Esophagus squamous epithelium (tissue), 5 donors: ENCODE measurements at places on chromosomes 5 and 9. TPM values are rescaled to one million over a fixed set of nuclear protein-coding genes. Genes with fewer than 3 reads are reported as not detected.
A peak's percentile ranks its signal among the peaks of the same experiment; 100 is the strongest.

- H3K27ac ChIP-seq, result peak overlapping the region; percentile 37
- H3K4me1 ChIP-seq, result peaks cover 3% of the 10 kb centered on the region
- H3K4me3 ChIP-seq, result no peak overlapping the region
- DNase-seq, result no peak
- H3K27me3 ChIP-seq, result no peaks in the 10 kb centered on the region
- no peaks in the 10 kb centered on the region for H3K36me3 ChIP-seq
Measured at GRCh38 chr9:110555551-110556331, 23.8 kb downstream of the SVEP1 start.

DNA sequence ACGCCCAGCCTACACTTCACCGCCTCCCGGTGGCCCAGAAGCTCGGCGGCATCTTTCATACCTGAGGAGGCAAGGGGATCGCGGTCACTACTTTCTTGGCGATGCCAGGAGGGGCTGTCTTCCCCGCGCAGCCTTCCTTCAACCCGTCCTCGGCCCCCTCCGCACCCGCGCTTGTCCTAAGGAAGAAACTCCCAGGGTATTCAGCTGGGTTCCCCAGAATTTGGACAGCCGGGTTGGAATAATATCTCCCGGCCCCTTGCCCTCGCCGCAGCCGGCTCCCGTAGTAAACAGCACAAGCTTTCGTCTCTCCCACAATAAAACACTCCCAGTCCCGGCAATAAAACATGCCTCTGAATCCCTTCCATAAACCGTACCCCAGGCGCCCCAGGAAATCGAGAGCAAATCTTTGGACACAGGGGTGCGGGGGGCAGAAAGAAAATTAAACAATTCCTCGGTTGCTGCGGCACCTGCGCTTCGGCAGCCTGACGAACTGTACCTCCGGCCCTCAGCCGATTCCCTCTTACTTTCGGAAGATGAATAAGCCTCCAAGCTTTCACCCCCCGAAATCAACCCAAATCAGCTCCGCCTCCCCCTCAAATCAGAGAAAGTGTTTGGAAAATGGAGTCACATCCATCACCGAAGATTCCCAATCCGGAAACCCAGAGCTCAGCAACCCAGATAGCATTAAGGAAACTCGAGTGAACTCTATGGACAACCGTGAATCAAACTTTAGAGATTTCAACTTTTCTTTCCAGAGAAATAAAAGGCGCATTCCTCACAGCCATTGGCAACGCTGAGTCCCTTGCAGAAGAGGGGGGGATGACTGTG lies 1.1 kb downstream of the OTP start:
- H3K36me3 ChIP-seq, result no peaks in the 10 kb centered on the region
- H3K4me1 ChIP-seq, result peaks cover 52% of the 10 kb centered on the region
- H3K4me3 ChIP-seq, result no peak overlapping the region
- DNase-seq, result no peak
- H3K27ac ChIP-seq, result no peak overlapping the region

DNA sequence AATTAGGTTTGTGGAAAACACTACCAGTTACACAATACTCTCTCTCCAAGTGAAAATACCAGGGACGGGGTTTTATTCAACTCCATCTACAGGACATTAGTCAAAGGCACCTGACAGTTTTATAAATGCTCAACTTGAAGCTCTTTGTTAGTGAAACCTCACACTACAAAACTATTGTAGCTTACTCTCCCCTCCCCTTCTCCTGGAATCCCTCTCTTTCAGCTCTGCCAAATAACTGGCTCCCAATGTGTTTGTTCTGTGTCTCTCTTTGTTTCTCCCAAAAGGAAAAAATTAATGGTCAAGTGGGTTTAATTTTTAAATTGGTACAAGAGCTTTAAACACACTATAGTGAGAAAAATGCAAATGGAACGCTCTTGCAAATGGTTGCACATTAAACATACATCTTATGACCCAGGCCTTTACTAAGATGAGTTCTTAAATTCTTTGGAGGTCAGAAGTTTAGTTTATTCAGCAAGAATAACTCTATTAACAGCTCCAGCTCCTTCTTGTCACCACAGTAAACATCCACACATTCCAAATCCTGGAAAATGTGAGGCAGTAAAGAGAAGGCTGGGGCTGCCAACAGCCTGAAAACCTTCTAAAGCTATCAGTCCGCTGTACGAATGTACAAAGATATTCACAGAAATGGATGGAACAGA lies 48.4 kb downstream of the ZNF608 start:
- no peak for DNase-seq
- H3K4me3 ChIP-seq, result peak overlapping the region; percentile 7
- no peaks in the 10 kb centered on the region for H3K27me3 ChIP-seq
- H3K36me3 ChIP-seq, result no peaks in the 10 kb centered on the region
- peaks cover 71% of the 10 kb centered on the region for H3K4me1 ChIP-seq

DNA sequence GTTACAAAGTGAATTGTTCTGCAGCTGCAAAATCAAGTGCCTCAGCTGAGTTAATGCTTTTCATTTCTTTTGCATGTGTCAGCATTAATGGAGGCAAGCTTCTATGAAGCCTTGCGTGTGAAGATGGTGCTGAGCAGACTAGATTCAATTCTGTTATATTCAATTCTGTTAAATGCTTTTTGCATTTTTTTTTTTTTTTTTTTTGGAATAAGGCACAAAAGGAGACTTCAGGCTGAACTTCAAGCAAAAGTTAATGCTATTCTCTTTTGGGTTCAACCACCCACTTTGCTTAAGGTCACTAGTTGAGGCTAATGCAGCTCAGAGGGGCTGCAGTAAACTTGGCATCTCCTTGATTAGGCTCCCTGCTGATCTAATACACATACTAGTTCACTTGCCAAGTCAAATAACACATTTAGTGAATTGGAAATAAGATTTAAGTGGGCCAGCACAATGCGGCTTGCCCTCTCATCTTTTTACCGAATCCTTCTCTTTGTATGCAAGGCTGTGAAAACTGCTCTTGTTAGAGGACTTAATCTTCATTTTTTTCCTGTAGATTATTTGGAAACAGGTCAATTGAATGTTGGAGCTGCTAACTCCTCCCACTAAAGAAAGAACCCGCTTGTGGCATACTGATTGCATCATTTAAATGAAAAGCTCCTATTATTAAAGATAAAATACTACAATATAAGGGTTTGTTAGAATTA lies 1020.2 kb downstream of the NR2F1-AS1 start:
- H3K4me1 ChIP-seq, result no peaks in the 10 kb centered on the region
- H3K27me3 ChIP-seq, result no peaks in the 10 kb centered on the region

- H3K36me3 ChIP-seq, result no peaks in the 10 kb centered on the region
- no peaks in the 10 kb centered on the region for H3K27me3 ChIP-seq
- H3K27ac ChIP-seq, result no peak overlapping the region
- DNase-seq, result no peak
Measured at GRCh38 chr5:82806513-82806912, 270.7 kb downstream of the TMEM167A start.

GRCh38 chr5:58773744-58774441 lies 191.0 kb downstream of the RAB3C start:
- DNase-seq, result no peak
- H3K36me3 ChIP-seq, result no peaks in the 10 kb centered on the region
- H3K4me1 ChIP-seq, result no peaks in the 10 kb centered on the region
- H3K27ac ChIP-seq, result no peak overlapping the region
- no peaks in the 10 kb centered on the region for H3K27me3 ChIP-seq

DNA sequence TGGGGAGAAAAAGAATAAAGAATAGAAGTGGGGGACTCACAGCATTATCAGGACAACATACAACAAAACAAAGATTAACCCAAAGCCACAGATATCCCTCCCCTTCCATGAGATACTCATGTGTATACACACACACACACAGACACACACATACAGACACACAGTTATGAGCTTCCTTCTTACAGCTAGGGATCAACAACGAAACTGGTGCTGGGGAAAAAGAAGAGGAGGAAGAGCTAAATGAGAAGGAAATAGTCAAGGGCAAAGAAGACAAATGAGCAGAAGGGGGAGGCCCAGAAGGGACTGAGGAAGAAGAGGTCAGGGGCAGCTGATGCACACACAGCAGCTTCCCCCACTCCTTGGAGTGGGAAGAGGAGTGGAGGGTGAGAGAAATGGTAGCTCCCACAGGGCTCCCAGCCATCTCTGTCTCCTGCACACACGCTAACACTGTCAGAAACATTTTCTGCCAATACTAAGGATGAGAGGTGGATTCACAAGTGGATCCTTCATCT lies 66.2 kb downstream of the SIL1 start:
- peaks cover 9% of the 10 kb centered on the region for H3K36me3 ChIP-seq
- no peak overlapping the region for H3K4me3 ChIP-seq
- H3K27ac ChIP-seq, result peak overlapping the region; percentile 53
- no peaks in the 10 kb centered on the region for H3K27me3 ChIP-seq
- H3K4me1 ChIP-seq, result peaks cover 42% of the 10 kb centered on the region
- no peak for DNase-seq

DNA sequence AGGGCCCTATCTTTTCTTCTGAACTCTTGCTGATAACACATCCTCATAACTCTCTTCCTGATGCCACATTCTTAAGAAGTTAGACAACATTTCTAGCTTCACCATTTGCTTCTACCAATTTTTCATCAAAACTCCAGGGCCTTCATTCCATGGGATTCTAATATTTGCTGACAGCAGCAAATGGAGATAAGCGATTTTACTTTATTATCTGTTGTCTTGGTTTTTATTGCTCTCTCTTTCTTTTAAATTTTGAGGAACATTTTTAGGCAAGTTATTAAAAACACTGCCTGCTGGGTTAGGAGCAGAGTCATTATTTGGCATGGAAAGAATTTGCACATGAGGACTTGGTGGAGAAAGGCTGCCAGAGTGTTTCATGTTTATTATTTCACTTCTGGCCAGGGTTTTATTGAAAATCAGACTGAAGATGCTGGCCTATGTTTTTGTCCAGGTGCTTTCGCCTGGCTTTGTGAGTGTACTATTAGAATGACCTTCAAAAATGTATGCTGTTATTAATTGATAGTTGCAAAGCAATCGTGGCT lies 27.7 kb downstream of the NSG2 start:
- no peaks in the 10 kb centered on the region for H3K27me3 ChIP-seq
- no peak for DNase-seq
- H3K27ac ChIP-seq, result no peak overlapping the region
- no peaks in the 10 kb centered on the region for H3K4me1 ChIP-seq
- no peaks in the 10 kb centered on the region for H3K36me3 ChIP-seq

DNA sequence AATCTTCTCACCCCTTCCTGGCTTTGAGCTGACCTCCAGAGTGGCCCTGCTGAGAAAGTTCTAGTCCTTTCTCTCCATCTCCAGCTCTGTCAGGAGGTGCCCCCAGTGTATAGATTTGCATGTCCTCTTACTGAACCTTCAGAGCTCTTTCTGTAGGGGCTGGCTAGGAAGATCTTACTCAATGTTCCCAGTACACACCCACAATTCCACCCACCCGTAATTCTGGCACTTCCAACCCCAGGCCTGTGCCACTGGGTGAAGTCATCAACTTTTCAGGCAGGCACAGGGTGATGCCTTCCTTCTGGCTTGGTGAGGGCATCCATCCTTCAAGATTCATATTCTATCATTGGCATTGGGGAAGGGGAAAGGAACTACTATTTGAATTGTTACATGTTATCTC lies 75.9 kb downstream of the ACER2 start:
- H3K27ac ChIP-seq, result no peak overlapping the region
- H3K36me3 ChIP-seq, result no peaks in the 10 kb centered on the region
- no peaks in the 10 kb centered on the region for H3K27me3 ChIP-seq
- DNase-seq, result no peak

DNA sequence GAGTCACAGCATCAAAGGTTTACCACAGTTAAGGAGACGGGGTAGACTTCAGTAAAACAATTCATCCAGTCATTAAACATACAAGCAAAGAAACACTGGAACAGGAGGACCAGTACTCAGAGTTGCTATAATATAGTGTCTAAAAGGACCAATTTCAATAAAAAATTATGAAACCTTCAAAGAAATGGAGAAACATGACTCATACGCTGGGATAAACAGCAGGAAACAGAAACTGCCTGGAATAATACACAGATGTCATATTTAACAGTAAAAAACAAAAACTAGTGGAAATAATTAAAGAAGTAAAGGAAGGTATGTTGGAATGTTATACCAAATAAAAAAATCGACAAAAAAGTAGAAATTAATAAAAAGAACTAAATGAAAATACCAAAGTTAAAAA lies 1075.9 kb downstream of the NR2F1-AS1 start:
- H3K4me1 ChIP-seq, result no peaks in the 10 kb centered on the region
- DNase-seq, result no peak
- no peak overlapping the region for H3K4me3 ChIP-seq
- no peaks in the 10 kb centered on the region for H3K36me3 ChIP-seq

GRCh38 chr9:137496601-137497375 lies 37.7 kb upstream of the NSMF start:
- no peaks in the 10 kb centered on the region for H3K27me3 ChIP-seq
- H3K27ac ChIP-seq, result no peak overlapping the region
- no peak overlapping the region for H3K4me3 ChIP-seq
- no peaks in the 10 kb centered on the region for H3K36me3 ChIP-seq

DNA sequence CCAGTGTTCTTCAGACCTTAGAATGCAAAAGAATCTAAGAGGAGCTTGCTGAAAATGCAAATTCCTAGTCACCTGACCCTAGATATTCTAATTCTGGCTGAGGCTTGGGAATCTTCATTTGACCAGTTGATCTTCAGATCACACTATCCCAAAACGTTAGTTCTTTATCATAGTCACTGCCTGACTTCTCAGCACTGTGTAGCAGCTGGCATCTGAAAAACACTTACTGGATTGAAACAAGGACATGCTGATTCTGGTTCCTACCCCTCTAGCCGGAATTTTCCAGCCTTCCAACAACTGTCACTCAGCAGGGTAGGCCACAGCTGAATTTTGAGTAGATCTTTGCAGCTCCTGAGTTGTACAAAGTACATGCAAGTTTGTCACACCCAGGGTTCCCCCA lies 72.2 kb downstream of the EBF1 start:
- no peaks in the 10 kb centered on the region for H3K27me3 ChIP-seq
- H3K36me3 ChIP-seq, result no peaks in the 10 kb centered on the region
- H3K4me3 ChIP-seq, result no peak overlapping the region
- no peak for DNase-seq

GRCh38 chr9:27528886-27529315 lies 713 bp downstream of the MOB3B start:
- peak overlapping the region; percentile 90 for H3K4me3 ChIP-seq
- H3K4me1 ChIP-seq, result peaks cover 13% of the 10 kb centered on the region
- no peaks in the 10 kb centered on the region for H3K27me3 ChIP-seq
- H3K27ac ChIP-seq, result peak overlapping the region; percentile 91
- no peaks in the 10 kb centered on the region for H3K36me3 ChIP-seq

GRCh38 chr5:171808951-171809350 lies 23.3 kb downstream of the SMIM23 start:
- H3K4me3 ChIP-seq, result no peak overlapping the region
- no peak for DNase-seq
- H3K27me3 ChIP-seq, result no peaks in the 10 kb centered on the region
- no peaks in the 10 kb centered on the region for H3K36me3 ChIP-seq
- no peak overlapping the region for H3K27ac ChIP-seq

- H3K4me1 ChIP-seq, result no peaks in the 10 kb centered on the region
- no peaks in the 10 kb centered on the region for H3K27me3 ChIP-seq
- no peak overlapping the region for H3K4me3 ChIP-seq
- no peak overlapping the region for H3K27ac ChIP-seq
- no peaks in the 10 kb centered on the region for H3K36me3 ChIP-seq
Measured at GRCh38 chr9:99634186-99634585, 187.5 kb upstream of the NR4A3 start.

- DNase-seq, result no peak
- H3K4me1 ChIP-seq, result no peaks in the 10 kb centered on the region
- H3K27ac ChIP-seq, result no peak overlapping the region
- no peaks in the 10 kb centered on the region for H3K36me3 ChIP-seq
- no peaks in the 10 kb centered on the region for H3K27me3 ChIP-seq
Measured at GRCh38 chr9:804026-804425, 37.5 kb upstream of the DMRT1 start.

Gene SLC45A2
- total RNA-seq, result 0.19 TPM

Gene TAS2R1
- not detected for total RNA-seq

Gene PCDHGC4
- total RNA-seq, result 2.0 TPM

Gene GDF9
- total RNA-seq, result not detected
